ENCODE measurements at places on chromosomes 1 and 21.

DNA sequence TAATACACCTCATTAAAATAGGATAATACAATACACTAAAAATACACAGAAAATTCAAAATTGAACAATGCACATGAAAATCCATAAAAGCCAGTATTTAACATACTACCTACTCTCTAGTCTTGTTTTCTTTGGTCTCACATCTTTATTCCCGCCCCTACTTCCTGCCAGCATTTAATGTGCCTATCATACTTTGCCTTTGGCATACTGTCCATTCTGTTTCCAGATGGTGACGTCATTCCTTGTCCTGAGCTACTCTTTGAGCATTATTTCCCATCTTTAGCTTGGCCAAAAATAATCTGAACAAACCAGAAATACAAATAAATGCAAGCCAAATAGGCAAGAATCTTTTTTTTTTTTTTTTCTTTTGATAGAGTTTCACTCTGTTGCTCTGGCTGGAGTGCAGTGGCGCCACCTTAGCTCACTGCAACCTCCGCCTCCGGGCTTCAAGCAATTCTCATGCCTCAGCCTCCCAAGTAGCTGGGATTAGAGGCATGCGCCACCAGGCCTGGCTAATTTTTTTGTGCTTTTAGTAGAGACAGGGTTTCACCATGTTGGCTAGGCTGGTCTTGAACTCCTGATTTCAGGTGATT, 4.4 kb downstream of the HFM1 start:
- no peak for DNase-seq

- DNase-seq: peak; percentile 75
These were observed 71.0 kb upstream of the CSF3R start for GRCh38 chr1:36553591-36554322.

- no peak for DNase-seq
These were observed 42.2 kb upstream of the KCNE1 start for GRCh38 chr21:34554227-34554626.

- no peak for DNase-seq
These were observed 173.8 kb downstream of the ETS2 start for GRCh38 chr21:38979271-38980121.

DNA sequence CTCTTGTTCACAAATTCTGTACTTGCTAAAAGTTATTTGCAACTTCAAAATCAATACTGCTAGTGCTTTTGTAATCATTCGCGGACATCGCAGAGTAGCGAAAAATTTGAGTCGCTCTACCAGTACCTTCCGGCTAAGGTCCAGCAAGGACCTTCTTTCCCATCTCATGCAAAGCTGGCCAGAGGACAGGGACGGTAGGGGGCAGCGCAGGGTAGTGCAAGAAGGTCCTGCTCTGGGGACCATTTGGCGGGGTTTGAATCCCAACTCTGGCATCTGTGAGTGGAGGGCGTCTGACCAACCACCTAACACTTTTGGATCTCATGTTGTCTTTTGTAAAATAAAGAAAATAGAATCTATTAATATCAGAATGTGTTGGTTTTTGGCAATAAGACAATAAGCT, 258.3 kb downstream of the SPATA17 start:
- no peak for DNase-seq

DNA sequence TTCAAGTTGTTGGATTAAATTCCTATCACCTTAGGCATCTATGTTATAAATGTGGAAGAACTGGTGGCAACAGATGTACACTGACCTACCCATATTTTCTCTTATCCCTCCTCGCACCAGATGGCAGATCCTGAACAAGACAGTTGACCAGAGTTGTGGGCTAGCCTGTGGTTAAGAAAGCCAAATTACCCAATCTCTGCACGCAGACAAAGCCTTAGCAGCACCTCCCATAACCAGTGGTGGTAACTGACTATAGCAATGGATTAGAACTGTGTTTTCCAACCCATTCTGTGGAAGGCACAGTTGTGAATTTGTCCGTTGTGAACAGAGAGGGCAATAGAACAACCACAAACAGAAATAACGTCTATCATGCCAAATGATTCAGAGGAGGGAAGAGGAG, 20.6 kb downstream of the ABCB10 start:
- DNase-seq: no peak

DNA sequence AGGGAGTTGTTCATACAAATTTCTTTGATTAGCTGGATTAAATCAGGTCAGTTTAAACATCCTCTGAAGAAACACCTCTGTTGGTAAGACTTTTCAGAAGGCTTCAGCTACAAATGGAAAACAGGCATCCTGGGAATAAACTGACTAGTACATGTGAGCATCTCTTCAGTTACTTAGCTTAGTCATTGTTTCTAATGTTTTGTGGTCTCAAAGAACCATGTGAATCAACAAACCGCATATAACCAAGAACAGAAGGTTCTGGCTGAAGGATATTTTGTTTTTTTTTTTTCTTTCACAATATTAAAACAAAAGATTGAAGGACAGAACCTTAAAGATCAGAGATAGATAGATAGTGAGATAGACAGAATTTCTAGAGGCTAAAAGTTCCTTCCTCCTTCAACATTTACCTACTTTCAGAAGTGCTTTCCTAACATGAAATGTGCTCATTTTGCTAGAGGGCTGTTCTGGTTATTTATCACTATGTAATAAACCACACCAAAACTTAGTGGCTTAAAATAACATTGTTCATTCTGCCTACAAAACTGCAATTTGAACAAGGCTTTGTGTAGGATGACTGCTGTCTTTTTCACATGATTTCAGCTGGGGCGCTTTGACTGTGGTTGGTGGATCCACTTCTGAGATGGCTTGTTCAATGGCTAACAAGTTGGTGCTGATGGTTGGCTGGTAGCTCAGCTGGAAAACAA, 119.8 kb upstream of the PTGFR start:
- no peak for DNase-seq

DNA sequence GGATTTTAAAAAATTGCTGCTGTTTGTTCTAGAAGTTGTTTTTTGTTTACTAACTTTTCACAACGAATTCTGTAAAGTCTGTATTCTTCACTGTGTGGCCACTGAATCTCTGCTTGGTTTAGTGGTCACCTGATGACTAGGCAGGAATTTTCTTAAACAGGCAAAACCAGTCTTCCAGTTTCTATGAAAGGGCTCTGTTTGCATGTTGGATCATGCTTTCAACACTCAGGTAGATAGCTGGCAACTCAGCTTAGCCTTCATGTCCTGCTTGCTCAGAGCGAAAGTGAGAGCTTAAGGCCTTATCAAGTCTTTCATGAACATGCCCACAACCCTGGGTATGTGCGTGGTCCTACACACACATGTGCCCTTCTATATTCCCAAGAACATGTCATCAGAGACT, 52.4 kb upstream of the CCDC190 start:
- no peak for DNase-seq

- DNase-seq: no peak
These were observed 473.3 kb upstream of the PLXNA2 start for GRCh38 chr1:208717525-208717924.

DNA sequence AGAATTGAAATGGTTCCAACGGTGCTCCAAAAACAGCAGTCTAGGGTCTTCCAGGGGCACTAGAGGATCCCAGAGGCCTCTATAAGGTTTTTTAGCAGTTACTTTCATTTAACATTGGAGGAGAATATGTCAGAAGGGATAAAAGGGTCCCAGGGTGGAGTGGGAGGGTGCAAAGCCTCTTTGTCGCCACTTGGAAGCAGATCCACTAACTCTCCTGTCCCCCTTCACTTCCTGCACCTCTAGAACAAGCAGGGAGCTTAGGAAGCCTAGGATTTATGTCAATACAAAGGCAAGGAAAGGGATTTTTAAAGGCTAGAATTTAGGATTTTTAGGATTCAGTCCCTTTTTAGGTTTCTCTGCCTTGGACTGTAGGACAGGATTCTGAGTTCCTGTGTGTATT, 8.3 kb downstream of the PCP4L1 start:
- no peak for DNase-seq

DNA sequence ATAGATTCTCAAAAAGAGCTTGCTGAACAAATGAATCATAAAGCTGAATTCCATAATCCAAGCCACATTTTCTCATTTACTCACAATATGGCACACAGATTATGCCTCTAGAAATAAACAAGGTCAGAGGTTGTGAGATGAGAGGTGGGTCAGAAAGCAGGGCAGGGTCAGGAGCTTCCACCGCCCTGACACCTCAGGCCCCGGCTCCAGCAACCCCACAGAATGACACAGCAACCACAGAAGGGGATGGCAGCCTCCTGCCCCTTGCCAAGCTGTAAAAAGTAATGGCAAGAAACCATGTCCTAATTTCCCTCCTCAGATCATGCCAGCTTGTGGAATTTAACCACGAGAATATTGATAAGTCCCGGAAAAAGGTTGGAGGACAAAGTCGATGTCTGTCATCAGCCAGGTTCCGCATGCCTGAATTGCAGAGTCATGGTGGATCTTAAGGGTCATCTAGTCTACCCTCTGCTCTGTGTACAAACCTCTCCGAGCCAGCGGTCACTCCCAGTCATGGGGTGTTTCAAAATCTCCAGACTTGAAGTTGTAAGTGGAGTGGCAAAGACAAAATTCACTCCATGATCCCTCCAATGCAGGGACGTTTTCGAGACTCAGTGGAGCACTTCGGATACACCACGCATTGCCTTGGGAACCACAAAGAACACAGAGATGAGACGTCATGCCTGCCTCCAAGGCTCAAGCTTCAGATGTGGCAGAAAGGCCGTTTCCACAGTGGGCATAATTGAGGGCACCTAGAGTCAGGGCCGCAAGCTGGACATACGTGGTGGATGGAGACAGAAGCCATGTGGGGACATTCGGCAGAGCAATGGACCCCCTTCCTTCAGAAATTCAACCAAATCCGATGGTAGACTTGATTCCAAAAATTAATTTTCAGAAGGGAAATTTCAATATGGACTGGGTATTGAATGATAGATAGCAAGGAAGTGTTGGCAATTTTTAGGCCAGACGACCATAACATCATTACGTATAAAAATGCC, 254.0 kb downstream of the TOMM20 start:
- no peak for DNase-seq

DNA sequence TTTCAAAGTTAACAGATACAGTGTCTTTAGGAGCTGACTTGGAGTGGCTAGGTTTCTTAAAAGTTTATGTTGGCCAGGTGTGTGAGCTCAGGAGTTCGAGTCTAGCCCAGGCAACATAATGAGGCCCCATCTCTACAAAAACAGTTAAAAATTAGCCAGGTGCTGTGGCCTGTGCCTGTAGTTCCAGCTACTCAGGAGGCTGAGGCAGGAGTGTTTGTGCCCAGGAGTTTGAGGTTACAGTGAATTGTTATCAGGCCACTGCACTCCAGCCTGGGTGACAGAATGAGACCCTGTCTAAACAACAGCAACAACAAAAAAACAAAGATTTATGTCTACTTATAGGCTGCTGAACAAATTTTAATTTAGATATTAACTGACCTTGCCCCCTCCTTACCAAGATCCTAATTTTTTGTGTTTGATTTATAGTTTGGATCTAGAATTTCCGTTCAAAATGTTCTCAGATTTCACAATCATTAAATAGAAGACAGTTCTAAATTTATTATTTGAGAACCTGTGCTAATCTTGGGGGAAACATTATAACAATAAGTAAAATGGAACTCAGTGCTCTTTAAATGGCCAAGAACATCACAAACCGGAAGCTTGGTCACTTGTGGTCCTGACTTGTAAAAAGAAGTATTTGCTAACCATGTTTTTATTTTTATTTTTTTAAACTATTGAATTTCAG, 67.8 kb downstream of the POU2F1 start:
- DNase-seq: no peak

DNA sequence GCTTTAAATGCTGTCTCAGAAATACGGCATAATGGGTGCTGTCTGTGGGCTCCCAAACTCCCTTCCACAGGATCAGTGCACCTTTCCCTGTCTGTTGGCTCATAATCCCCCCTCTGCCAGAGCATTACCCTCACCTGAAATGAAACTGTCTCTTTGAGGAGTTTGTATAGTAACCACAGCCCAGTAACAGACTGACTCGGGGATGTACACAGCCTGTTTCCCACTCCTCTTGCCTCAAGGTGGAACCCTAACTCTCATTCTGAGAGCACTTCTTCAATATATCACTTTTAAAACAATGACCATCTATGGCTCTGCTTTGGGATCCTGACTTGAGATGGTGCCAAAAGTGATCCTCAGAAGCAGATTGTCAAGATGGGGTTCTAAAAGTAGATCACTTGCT, 332.5 kb downstream of the AMY1C start:
- no peak for DNase-seq

GRCh38 chr1:103529746-103530145, 4.2 kb downstream of the RNPC3 start:
- DNase-seq: no peak

GRCh38 chr1:51517361-51518032, 1.6 kb downstream of the EPS15 start:
- DNase-seq: no peak

- DNase-seq: peak; percentile 71
These were observed at the start of gene BCAN for GRCh38 chr1:156641761-156642264. TSS of gene BCAN (plus strand) at chr1:156642117. CDS start at chr1:156646055, 3,938 bp downstream.

GRCh38 chr1:156491151-156491949, 9.2 kb downstream of the MEF2D start:
- DNase-seq: no peak

DNA sequence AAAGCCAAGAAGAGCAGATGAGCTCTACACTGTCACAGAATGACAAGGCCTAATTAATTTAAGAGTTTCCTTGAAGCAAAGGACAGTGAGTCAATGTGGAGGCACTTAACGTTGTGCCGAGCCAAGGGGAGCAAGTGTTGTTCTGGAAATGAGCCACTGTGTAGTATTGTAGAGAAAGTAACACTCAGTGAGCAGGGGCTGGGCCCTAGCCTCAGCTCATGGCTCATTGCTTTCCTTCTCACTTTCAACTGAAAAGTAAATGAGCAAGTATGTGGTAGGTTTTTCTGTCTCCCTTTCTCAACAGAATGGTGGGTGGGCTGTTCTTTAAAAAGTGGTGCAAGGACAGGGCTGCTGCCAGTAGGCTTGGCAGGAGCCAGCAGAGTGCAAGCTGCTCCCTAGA, 11.8 kb upstream of the KIAA0040 start:
- DNase-seq: no peak

GRCh38 chr1:43199093-43199726, 27.1 kb downstream of the CFAP57 start:
- no peak for DNase-seq

GRCh38 chr1:21005466-21006239, 171.0 kb downstream of the EIF4G3 start:
- DNase-seq: no peak

DNA sequence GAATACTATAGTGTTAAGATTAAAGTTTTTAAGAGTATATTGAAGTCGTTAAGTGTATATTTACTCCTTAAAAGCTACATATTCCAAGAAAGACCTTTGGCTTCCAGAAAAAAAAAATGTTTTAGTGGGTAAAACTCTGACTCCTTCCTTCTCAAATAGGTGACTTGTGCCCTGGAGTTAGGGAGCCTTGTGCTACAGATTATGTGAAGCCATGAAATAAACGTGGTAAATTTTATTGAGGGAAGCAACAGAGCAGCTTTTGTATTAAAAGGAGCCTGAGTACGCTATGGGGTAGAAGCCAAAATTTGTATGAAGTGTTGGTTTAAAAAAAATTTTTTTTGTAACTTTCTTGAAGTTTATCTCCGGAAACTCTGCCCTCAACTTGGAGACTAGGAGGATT, 994 bp downstream of the RO60 start:
- DNase-seq: no peak

DNA sequence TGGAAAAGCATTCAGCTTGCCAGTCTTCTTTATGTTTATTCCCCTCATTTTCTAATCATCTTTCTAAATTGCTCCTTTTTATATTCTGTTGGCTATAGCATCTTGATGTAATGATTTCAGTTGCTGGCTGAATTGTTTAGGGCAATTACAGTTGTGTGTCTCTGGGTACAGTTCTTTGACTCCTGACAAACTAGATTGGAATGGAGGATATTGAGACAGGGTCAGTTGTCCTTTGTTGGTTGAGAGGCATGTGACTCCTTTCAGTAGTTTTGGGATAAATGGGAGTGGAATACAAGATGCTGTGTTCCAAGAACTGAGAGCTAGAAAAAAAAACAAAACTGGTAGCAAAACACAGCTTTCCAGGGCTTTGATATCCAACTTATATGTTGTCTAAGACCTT, 1.5 kb downstream of the CENPF start:
- DNase-seq: no peak

Measured in posterior cingulate gyrus (tissue), 11 donors.